Globus pallidus (tissue), 1 donor: ENCODE measurements at places on chromosomes 11 and 22.

DNA sequence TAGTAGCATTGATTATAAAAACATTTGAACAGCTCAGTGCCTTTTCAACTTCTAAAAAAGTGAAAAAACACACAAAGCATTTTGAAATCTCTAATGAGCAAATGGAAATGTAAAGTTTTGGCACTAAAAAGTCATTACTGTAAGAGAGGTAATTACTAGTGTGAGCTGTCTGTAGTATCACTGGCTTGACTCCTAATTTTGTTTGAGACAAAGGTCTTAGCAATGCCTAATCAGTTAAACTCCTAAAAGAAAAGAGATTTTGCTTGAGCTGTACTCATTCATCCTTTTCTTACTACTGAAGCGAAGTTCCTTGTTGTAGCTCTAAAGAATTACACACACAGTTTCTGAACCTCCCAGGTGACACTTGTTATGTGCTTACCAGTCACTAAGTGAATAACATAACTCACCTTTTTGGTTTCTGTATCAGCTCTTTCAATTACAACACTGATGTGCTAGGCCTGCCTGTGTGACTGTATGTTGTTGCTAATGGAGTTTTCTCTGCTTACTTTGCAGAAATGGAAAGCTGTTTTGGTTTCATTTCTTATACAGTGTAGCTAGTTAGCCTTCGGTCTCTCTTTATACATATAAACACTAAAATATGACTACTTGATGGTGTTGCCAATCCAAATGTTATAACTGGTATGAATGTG lies 924.4 kb upstream of the TENM4 start:
- no peak for DNase-seq

DNA sequence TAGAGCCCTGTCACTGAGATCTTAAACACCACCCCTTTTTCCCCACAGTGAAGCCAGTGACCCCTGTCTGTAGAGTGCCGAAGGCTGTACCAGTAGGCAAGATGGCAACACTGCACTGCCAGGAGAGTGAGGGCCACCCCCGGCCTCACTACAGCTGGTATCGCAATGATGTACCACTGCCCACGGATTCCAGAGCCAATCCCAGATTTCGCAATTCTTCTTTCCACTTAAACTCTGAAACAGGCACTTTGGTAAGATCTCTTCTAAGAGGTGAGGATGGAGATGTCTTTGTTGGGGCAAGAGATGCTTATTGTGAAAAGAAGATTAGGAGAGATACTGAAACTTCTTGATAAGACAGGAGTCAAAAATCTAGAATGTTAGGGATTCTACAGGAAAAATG lies 75.9 kb downstream of the JAM3 start:
- DNase-seq: no peak

DNA sequence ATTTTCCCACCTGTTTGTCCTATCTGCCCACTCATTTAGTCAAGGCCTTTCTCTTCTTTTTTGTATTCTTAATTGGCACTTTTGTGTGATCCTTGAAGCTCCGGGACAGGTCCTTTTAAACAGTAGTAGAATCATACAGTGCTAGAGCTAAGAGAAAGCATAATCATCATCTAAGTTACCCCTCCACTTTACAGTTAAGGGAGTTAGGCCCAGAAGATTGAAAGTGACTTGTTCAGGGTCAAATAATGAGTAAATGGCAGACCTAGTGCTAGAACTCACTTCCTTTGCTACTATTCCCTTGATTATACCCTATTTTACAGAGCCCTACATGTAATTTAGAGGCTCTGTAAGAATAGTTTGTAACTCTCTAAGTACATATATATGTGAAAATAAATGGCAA lies 2.5 kb downstream of the USP47 start:
- no peak for DNase-seq

DNA sequence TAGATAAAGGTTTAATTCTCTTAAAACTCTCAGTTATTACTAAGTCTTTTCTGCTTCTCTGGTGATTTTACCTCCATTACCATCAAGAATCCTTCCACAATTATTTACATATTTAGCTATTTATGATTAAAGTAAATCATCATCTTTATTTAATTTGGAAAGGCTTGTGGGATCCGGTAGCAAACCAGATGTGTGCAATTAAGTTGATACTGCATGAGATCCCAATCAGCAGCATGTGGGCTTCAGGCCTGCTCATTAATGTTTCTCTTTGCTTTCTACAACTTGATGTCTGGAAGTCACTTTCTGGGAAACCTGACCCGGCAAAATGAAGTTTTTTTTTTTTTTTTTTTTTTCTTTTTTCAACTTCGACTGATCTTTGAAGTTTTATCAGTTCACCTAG lies 558.4 kb upstream of the ANO5 start:
- no peak for DNase-seq

- DNase-seq: peak; percentile 33
These were observed 63.5 kb upstream of the CSNK2A3 start for GRCh38 chr11:11416502-11416901.

DNA sequence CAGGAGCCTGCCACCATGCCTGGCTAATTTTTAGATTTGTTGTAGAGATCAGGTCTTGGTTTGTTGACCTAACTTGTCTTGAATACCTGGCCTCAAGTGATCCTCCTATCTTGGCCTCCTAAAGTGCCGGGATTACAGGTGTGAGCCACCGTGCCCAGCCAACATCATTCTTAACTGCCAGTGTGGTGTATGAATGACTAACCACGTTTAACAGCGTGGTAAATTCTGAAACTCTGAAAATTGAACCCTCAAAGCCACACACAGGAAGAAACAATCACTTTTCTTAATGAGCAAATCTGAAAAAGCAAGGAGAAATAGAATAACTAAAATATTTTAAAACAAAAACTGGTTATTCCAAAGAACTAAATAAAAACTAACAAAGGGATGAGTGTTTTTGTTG lies 7.4 kb downstream of the TMEM9B start:
- DNase-seq: no peak

DNA sequence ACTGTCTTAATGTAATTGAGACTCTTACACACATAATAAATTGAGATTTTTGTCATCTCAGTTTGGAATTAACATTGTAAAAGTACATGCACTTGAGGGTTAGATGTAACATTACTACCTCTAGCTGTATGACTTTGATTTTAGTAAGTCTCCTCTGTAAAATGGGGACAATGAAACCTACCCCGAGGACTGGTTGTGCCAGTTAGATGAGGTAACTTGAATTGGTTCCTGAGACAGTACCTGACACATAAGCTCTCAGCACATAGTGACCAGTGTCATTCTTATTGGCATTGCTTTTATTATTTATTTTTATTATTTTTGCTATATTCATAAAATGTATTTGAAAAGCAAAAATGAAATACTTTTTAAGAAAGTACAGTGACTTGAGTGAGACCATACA lies 114.8 kb downstream of the TEAD1 start:
- DNase-seq: no peak

- DNase-seq: no peak
These were observed 14.7 kb upstream of the ARHGAP8 start for GRCh38 chr22:44737406-44738346.

DNA sequence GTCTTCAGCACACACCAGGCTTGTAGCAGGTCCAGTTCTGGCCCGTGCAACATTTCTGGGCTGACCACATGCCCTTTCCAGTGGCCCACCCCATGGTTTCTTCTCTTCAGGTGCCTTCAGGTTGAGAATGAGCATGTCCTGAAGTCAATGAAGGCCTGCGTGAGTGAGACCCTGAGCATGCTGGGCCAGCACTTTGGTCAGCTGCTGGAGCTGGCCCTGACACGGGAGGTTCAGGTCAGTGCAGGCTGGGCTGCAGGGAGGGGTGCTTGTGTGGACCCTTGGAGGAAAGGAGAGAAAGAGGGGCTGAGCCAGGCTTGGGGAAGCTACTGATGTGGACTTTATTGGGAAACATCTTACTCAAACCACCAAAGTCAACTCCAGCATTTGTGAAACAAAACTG lies 63.5 kb downstream of the INSC start:
- no peak for DNase-seq

DNA sequence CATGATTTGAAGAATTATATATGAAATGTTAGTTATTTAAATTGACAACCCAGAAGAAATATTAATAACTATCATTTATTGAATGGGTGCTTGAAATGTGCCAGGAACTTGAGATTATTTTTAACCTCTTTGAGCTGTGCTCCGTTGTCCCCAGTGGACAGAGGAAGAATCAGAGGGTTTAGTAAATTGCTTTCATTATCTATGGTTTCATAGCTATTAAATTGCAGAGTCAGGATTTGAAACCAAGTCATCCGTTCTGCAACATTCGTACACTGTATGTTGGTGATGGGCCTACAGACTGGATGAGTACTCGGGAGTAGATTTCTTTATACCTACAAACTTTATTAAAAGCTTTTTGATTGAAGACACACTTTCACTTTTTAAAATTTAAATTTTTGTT lies 4.9 kb downstream of the HSD17B12 start:
- DNase-seq: no peak
